Kidney (tissue), 22 donors: ENCODE measurements at places on chromosomes 13 and 19. TPM values are rescaled to one million over a fixed set of nuclear protein-coding genes. Genes with fewer than 3 reads are reported as not detected.
A peak's percentile ranks its signal among the peaks of the same experiment; 100 is the strongest.

Gene PRKCG
- polyA plus RNA-seq, result not detected

Gene RFPL4AL1
- not detected for polyA plus RNA-seq

Gene SERPINE3
- polyA plus RNA-seq, result not detected

Gene UBE2L5
- polyA plus RNA-seq, result not detected

Gene ZNF570
- 2.4 TPM for polyA plus RNA-seq

GRCh38 chr19:47315125-47315821 lies 5.6 kb downstream of the C5AR1 start:
- H3K36me3 ChIP-seq, result no peaks in the 10 kb centered on the region
- no peak overlapping the region for H3K4me3 ChIP-seq
- no peaks in the 10 kb centered on the region for H3K4me1 ChIP-seq

- no peaks in the 10 kb centered on the region for H3K36me3 ChIP-seq
- H3K4me3 ChIP-seq, result no peak overlapping the region
Observed at GRCh38 chr19:12773571-12773970, 1.8 kb downstream of the HOOK2 start.

DNA sequence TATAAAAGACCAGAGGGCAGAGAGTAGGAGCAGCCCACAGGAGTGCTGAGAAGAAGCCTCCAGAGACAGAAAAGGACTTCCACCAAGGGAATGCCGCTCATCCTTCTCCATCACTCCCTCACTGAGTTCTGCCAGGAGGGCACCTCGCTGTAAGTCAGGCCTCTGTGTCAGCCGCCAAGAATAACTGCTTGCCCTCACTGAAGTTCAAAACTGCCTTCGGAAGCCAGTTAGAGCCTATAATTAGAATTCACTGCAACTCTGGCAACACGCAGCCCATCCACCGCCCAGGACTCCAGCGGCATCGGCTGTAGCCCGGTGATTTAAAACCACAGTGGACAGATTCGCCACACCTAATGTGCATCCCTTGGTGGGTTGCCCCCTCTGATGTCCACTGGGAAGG lies 281.8 kb upstream of the ZNF507 start:
- DNase-seq, result no peak
- H3K4me1 ChIP-seq, result no peaks in the 10 kb centered on the region
- no peak overlapping the region for H3K27ac ChIP-seq
- H3K4me3 ChIP-seq, result no peak overlapping the region
- no peaks in the 10 kb centered on the region for H3K27me3 ChIP-seq
- H3K36me3 ChIP-seq, result no peaks in the 10 kb centered on the region

GRCh38 chr19:1181606-1182005 lies 7.5 kb upstream of the SBNO2 start:
- no peak overlapping the region for H3K4me3 ChIP-seq
- H3K27me3 ChIP-seq, result no peaks in the 10 kb centered on the region
- DNase-seq, result peak; percentile 45
- H3K36me3 ChIP-seq, result no peaks in the 10 kb centered on the region
- peak overlapping the region; percentile 84 for H3K27ac ChIP-seq
- H3K4me1 ChIP-seq, result no peaks in the 10 kb centered on the region

DNA sequence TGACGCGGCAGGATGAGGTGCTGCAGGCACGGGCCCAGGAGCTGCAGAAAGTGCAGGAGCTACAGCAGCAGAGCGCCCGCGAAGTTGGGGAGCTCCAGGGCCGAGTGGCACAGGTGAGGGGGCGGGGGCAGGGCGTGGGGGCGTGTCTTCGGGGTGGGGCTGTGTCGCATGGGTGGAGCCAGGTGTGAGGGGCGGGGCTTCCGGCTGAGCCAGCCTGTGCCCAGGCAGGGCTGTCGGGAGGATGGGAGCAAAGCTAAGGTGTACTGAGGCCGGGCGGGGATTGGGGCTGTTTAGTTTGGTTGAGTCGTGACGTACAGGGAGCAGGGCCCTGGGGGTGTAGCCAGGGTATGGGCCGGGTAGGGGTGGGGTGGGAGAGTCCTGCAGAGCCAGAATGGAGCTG lies 62.3 kb downstream of the KCNC3 start:
- H3K27ac ChIP-seq, result no peak overlapping the region
- peak; percentile 25 for DNase-seq
- no peaks in the 10 kb centered on the region for H3K4me1 ChIP-seq
- H3K27me3 ChIP-seq, result no peaks in the 10 kb centered on the region

GRCh38 chr13:33453936-33454335 lies 168.4 kb upstream of the STARD13 start:
- H3K27me3 ChIP-seq, result no peaks in the 10 kb centered on the region
- H3K27ac ChIP-seq, result no peak overlapping the region
- no peak overlapping the region for H3K4me3 ChIP-seq
- no peaks in the 10 kb centered on the region for H3K4me1 ChIP-seq
- no peaks in the 10 kb centered on the region for H3K36me3 ChIP-seq

GRCh38 chr19:21430675-21431074 lies 33.7 kb downstream of the ZNF493 start:
- H3K27ac ChIP-seq, result no peak overlapping the region
- DNase-seq, result no peak
- no peaks in the 10 kb centered on the region for H3K4me1 ChIP-seq
- H3K27me3 ChIP-seq, result no peaks in the 10 kb centered on the region
- H3K4me3 ChIP-seq, result no peak overlapping the region

- no peaks in the 10 kb centered on the region for H3K36me3 ChIP-seq
- H3K27ac ChIP-seq, result no peak overlapping the region
- no peak for DNase-seq
- no peaks in the 10 kb centered on the region for H3K27me3 ChIP-seq
Observed at GRCh38 chr19:16957151-16957701, 68.4 kb downstream of the F2RL3 start.

DNA sequence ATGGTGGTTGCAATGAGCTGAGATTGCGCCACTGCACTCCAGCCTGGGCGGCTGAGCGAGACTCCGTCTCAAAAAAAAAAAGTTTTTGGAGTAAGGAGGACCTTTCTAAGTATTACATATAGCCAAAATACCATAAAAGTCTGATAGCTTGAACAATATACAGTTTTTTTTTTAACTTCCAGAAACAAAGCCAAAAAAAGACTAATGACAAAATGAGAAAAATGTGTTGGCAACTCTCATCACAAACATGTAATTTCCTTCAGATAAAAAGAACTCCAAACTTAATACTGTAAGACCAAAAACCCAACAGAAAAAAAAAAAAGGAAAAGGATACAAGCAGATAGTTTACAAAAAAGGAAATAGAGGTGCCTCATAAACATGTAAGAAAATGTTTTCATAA lies 68.2 kb upstream of the MED4 start:
- no peak overlapping the region for H3K4me3 ChIP-seq
- H3K27me3 ChIP-seq, result no peaks in the 10 kb centered on the region
- no peaks in the 10 kb centered on the region for H3K36me3 ChIP-seq
- peaks cover 3% of the 10 kb centered on the region for H3K4me1 ChIP-seq

GRCh38 chr13:111383591-111384440 lies 63.4 kb downstream of the TEX29 start:
- H3K4me1 ChIP-seq, result no peaks in the 10 kb centered on the region
- H3K27me3 ChIP-seq, result no peaks in the 10 kb centered on the region
- no peak overlapping the region for H3K4me3 ChIP-seq
- DNase-seq, result no peak
- H3K36me3 ChIP-seq, result no peaks in the 10 kb centered on the region
- no peak overlapping the region for H3K27ac ChIP-seq
